Melanocyte of skin (primary cell): ENCODE measurements at places on chromosomes 3 and 15. TPM values are rescaled to one million over a fixed set of nuclear protein-coding genes. Genes with fewer than 3 reads are reported as not detected.

Gene SLC22A13
- under 0.01 and 1.1 TPM in 2 replicates for total RNA-seq

Gene ABHD2
- 47.1 and 53.1 TPM in 2 replicates for total RNA-seq

Gene VPS13C
- 54.9 and 74.8 TPM in 2 replicates for total RNA-seq

Gene LRRFIP2
- 52.0 and 54.8 TPM in 2 replicates for total RNA-seq

Gene TMEM212
- 0.15 TPM in 1 of 2 replicates, not detected in the other for total RNA-seq

Gene DHX30
- total RNA-seq: 131 and 147 TPM in 2 replicates

Gene GOLGA8G
- total RNA-seq: not detected in 2 replicates

Gene MAP1A
- 4.8 and 6.5 TPM in 2 replicates for total RNA-seq

Gene FOXB1
- not detected in 2 replicates for total RNA-seq

Gene HGD
- total RNA-seq: under 0.01 and 0.69 TPM in 2 replicates

Gene SKOR1
- under 0.01 TPM in 2 replicates for total RNA-seq

Gene DAZL
- not detected in 2 replicates for total RNA-seq

Gene TIGIT
- not detected in 2 replicates for total RNA-seq

Gene SLC22A14
- total RNA-seq: under 0.01 and 0.15 TPM in 2 replicates

Gene DUOXA1
- under 0.01 TPM in 1 of 2 replicates, not detected in the other for total RNA-seq

Gene TOMM70
- total RNA-seq: 57.6 and 72.2 TPM in 2 replicates

Gene MCF2L2
- total RNA-seq: 0.62 and 0.67 TPM in 2 replicates

Gene PODXL2
- total RNA-seq: 11.3 and 13.8 TPM in 2 replicates

Gene ACVR2B
- total RNA-seq: 5.0 and 7.9 TPM in 2 replicates

Gene PDIA5
- 15.1 and 15.7 TPM in 2 replicates for total RNA-seq

Gene FSD2
- total RNA-seq: under 0.01 TPM in 1 of 2 replicates, not detected in the other

Gene MOBP
- under 0.01 TPM in 1 of 2 replicates, not detected in the other for total RNA-seq

Gene SQOR
- 14.2 and 31.7 TPM in 2 replicates for total RNA-seq

Gene WDR49
- total RNA-seq: 1.4 TPM in 1 of 2 replicates, not detected in the other

Gene SNTN
- total RNA-seq: not detected in 2 replicates

Gene THRB
- total RNA-seq: under 0.01 TPM in 1 of 2 replicates, not detected in the other

Gene GOLGA6D
- under 0.01 TPM in 2 replicates for total RNA-seq

Gene SPINT1
- 12.0 and 16.4 TPM in 2 replicates for total RNA-seq

Gene CFAP92
- total RNA-seq: under 0.01 and 0.36 TPM in 2 replicates

Gene STARD5
- total RNA-seq: 1.7 and 2.9 TPM in 2 replicates

Gene SEMA3F
- under 0.01 and 0.62 TPM in 2 replicates for total RNA-seq

Gene ZNF660
- 1.00 and 1.2 TPM in 2 replicates for total RNA-seq
